Stimulated activated CD8-positive, alpha-beta memory T cell treated with anti-CD3 and anti-CD28 coated beads, Interleukin-15, amount 100 ng/mL, for 48 hours (primary cell): ENCODE measurements at places on chromosomes 3 and 15.
A peak's percentile ranks its signal among the peaks of the same experiment; 100 is the strongest.

GRCh38 chr3:64650096-64650622, 37.6 kb downstream of the ADAMTS9 start:
- DNase-seq, result no peak

GRCh38 chr3:129474984-129475804, 35.2 kb downstream of the IFT122 start:
- DNase-seq, result no peak

- no peak for DNase-seq
These were observed 259.3 kb downstream of the NAALADL2 start for GRCh38 chr3:175118382-175118941.

- DNase-seq, result no peak
These were observed 3.0 kb upstream of the RYK start for GRCh38 chr3:134253475-134254226.

DNA sequence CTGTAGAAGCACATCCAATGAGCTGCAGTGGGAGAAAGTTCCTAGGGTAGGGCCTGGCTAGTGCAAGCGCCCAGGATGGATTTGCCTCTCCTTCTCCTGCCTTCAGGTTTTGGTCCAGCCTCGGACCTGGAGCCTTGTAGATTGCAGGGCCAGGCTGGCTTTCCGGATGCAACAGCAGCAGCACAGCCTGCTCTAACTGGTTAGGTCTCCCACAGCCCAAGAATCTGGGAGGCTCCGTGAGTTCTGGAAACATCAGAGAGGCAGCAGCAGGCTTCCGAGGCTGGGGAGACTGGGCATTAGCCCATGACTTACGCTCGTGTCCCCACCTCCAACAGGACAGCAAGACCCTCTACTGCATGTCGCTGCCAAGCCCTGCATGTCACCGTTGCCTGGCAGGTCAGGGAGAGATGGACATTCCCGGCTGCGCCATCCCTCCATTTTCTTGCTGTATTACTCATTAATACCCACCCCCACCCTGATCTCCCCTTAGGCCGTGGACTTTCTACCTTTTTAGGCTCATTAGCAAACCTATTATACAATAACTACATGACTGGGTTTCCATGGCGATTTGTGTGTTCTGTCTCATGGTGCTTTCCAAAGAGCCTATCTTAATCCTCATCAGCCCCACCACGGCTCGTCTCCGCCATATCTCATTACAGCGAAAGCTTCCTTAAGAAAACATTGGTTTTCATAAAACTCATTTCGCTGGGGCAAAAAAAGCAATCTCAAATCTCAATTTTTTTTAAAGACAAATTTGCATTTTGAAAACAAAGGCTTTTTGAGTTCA, 40.9 kb upstream of the RGMA start:
- no peak for DNase-seq

GRCh38 chr3:18827664-18828063, 320.6 kb upstream of the KCNH8 start:
- no peak for DNase-seq

DNA sequence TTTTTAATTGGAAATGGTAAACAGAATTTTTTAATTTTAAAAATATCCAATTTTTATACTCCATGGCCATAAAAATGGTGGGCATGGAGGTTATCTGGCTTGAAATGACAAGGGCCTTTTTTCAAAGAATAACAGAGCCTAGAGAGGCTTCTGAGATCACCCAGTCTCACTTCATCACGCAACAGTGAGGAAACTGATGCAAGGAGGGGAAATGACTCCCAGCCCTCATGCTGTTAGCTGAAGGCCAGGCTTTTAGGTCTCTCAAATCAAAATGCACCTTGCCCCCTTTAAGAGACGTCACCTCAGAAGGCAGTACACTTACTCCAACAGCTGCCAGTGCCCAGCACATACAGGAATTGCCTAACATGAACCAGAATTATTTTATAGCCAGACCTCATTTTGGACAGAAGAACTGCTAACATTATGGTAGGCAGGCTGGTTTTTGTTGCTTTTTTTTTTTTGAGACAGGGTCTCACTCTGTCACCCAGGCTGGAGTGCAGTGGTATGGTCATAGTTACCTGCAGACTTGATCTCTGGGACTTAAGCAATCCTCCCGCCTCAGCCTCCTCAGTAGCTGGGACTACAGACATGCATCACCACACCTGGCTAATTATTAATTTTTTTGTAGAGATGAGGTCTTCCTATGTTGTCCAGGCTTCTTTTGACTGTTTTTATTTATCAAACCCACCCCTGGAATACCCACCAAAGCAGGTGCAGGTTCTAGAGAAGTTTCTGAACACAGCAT, 9.1 kb downstream of the RAB43 start:
- DNase-seq, result peak; percentile 28

DNA sequence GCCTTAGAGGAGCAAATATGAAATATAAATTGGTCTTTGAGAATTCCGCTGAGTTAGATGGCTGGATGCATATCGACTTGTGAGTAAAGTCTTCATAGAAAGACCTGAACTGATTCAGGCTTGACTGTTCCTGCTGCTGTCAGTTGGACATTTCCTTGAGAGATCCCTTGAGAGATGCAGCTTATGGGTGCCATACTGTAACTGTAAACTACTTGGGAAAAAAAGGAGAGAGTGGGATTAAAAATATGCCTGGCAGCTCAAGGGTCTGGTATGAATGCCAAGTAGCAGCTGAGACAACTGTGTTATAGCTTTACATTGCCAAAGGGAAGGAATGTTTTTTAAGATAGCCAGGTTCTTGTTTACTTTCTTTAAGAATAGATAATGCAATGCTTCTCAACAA, 926.6 kb downstream of the EPHA3 start:
- DNase-seq, result no peak

DNA sequence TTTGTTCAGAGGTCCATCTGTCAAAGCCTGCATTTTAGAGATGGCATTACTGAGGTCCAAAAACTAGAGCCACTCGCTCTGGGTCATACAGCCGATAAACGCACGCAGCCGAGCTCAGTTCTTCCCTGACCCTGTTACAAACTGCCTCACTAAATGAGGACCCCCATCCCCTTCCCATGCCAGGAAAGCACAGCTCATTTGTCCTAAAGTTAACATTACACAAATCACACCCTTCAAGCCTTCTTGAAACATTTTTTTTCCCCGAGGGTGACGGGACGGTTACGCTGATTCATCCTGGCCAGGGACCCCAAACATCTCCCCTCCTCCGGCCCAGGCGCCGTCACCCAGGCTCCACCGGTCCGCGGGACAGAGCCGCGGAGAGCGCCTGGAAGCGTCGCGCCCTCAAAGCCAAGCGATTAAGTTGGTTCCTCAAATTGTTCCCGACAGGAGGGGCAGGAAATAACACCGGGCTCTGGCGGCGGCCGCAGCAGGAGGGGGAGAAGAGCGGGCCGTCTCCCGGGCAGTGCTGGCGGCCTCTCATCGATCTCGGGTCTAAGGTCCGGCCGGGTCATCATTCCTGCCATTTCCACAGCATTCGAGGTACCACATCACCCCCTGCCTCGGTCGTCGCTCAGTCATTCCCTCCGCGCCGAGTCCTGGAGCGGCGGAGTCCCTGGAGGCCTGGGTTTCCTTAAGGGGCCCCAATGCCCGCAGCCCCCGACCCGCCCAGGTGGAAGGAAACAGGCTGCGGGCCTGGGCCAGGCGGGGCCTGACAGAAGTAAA, 619 bp upstream of the CMTM8 start:
- no peak for DNase-seq

DNA sequence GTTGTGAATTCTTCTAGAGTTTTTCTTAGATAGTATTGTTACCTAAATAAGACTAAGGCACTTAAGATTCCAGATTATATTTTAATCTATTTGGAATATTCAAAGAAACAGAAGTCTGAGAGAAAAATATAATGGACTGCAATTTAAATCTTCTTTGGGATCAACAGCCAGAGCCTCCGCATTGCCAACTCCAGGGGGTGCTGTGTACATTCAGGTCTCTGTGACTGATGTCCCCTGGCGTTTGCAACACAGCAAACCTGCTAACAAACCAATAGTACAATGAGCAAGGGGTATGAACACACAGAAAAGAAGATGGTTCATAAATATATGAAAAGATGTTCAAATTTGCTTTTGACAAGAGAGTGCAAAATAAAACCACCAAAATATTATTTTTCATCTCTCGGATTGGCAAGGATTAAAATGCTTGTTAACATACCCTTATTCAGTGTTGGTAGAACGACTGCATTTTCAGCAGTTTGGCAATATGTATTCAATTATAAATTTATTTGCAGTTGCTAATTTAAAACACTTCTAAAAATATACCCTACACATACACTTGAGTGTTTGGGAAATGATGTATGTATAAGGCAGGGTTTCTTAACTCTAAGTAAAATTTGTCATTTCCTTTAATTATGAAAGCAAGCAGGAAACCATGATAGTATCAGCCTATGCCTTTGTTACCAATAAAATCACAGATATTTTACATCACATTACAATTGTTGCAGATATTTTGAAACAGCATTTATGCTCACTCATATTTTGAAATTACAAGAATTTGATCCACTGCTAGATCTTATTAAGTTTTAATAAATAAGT, 16.1 kb upstream of the TM4SF1 start:
- peak; percentile 10 for DNase-seq

GRCh38 chr3:18349197-18349798, 75.8 kb downstream of the SATB1 start:
- no peak for DNase-seq

DNA sequence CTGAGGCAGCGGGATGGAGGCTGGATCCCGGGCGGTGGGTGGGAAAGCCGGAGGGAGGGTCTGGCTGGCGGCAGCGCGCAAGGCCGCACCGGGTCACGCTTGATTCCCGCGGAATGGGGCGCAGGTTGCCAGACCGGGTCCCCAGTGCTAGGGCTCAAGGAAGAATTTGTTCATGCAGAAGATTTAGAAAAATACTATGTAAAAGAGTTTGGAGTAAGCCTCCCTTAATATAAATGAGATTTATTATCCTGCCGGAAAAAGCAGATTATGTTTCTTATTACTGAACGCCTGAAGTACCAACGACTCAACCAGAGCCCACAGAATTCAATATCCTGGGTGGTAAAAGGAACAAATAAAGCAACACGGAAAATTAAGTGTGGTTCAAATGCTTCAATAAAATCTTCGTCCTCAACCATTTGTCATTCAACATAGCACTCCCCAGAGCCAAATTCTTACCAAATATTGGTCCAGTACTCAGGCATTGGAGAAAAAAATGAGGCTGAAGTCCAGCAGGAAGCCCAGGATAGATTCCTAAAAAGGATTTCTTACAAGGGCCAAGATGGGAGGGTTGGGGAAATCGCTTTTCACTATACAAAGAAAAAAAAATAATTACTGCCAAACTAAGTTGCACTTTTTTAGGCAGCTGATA, 1.2 kb upstream of the ZBTB20 start:
- DNase-seq, result no peak

DNA sequence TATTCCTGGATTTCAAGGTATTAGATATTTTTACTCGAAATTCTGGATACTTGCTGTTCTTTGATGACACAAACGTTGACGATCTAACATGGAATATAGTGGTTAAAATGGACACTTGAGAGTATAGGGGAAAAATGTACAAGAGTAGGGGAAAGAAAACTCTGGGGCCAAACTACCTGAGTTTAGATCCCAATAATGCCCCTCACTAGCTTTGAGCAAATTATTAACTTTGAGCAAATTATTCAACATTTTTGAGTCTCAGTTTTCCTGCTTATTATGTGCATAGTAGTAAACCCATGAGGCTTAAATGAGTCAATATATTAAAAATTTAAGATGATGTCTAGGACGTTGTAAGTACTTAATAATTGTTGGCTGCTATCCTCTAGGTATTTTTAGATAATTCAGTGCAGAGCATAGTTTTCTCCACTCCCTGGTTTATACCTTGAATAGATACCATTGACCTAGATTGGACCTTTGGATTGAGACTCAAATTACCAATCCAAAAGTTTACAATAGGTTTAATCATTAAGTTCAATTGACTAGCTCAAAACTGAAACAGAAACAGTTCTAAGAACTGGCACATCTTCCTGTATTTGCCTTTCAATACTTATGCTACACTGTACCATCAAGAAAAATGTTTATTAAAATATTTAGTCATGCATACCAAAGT, 4.5 kb downstream of the ADGRG7 start:
- no peak for DNase-seq

- DNase-seq, result no peak
These were observed 26.3 kb downstream of the COL6A6 start for GRCh38 chr3:130543322-130543721.

DNA sequence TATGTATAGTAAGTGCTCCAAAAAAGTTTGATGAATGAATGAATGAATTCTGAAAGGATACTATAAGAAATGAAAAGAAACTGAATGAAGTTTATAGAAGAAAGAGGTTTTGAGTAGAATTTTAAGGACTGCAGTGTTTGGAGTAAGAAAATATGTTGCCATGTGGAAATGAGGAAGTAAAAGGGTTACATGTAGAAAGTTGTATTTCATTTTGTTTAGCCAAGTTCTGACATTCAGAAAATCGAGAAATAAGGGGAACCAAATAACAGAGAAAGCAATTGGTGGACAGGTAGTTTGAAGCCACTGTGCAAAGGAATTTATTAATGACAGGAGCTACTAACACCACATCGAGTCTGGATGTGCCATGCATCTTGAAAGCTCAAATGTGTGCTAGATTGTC, 200.7 kb downstream of the SATB1 start:
- no peak for DNase-seq

GRCh38 chr3:138443091-138443490, 8.7 kb downstream of the ESYT3 start:
- DNase-seq, result no peak

- no peak for DNase-seq
These were observed 73.9 kb downstream of the TTBK2 start for GRCh38 chr15:42846647-42847046.

DNA sequence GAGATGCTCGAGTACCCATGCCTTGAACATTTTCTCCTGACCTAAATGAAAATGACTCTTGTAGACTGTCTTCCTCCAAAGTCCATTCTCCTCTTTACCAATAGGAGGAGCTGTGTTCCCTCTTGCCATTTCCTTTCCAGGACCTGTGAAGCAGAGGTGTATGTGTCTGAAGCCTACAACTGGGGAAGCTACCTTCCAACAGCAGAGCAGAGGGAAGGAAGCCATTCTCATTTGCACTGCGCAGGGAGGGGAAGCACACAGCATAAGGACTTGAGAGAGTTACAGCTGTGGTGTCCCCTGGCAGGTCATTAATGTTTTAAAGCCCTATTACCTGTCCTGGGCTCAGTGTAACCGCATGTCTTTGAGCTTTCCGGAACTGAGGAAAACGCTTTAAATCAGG, 38.7 kb downstream of the HSPBAP1 start:
- no peak for DNase-seq

GRCh38 chr3:144257381-144257780, 285.8 kb downstream of the DIPK2A start:
- DNase-seq, result no peak

GRCh38 chr15:68717951-68718350, 102.7 kb downstream of the ANP32A start:
- no peak for DNase-seq

DNA sequence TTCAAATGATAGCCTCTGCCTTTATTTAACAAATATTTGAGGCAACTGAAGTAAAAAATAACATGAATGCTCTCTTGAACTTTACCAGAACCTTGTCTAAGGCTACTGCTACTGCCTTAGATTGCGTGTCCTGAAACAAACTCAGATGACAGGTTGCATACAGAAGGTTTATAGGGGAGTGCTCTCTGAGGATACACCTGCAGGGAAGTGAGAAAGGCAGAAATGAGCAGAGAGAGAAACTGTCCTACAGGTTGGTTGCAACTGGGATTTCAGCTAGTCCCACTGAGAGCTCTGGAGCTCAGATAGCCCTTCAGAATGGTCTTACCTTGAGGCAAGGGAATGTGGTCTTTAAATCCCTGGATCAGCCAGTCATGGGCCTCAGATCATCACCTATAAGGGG, 165.5 kb downstream of the IL5RA start:
- no peak for DNase-seq

GRCh38 chr3:128942161-128942952, 51.5 kb downstream of the CFAP92 start:
- DNase-seq, result no peak

- no peak for DNase-seq
These were observed 444.7 kb upstream of the RBMS3 start for GRCh38 chr3:28836199-28836598.
